Omental fat pad (tissue), 4 donors: ENCODE measurements at places on chromosomes 4 and X.

DNA sequence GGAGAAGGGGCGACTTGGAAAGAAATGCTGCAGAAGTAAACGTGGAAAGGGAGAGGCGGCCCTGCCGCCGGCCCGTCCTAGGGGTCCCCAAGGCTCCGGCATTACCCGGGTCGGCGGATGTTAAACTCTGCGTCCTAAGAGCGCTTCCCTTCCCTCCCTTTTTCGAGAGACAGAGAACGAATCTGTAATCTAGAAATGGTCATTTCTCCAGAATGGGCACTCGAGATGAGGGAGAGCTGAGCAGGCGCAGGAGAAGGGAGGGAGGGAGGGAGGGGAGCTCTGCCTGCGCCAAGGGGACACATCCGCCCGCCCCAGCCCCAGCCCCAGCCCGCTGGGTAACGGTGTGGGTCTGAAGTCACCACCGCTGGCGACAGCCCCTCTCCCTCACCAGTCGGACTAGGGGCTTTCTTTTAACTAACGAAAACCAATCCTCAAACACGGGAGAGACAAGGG, 1.7 kb downstream of the HCFC1 start:
- no peak for DNase-seq

- no peak for DNase-seq
These were observed 1.3 kb upstream of the SLC25A5 start for GRCh38 chrX:119466970-119467369.

- DNase-seq, result no peak
These were observed 68.4 kb downstream of the TAPT1 start for GRCh38 chr4:16157609-16158503.

GRCh38 chr4:106273831-106274230, 42.2 kb downstream of the TBCK start:
- no peak for DNase-seq

- no peak for DNase-seq
These were observed 316.7 kb upstream of the SLC7A11 start for GRCh38 chr4:138558886-138559285.

GRCh38 chr4:25110527-25111329, 49.5 kb downstream of the SEPSECS start:
- DNase-seq, result no peak

DNA sequence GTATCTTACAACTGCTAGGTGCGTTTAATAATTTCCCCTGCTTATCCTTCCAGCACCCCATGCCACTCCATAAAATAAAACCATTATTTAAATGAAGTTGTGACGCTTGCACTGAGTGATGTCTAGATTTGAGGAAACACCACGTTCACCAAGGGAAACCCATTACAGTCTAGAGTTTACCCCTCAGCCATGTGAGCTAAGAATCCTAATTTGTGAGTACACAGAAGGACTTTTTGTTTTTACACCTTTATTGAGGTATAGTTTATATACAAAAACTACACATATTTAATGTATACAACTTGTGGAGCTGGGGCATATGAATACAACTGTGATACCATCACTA, 326.8 kb downstream of the RAPGEF2 start:
- DNase-seq, result no peak

DNA sequence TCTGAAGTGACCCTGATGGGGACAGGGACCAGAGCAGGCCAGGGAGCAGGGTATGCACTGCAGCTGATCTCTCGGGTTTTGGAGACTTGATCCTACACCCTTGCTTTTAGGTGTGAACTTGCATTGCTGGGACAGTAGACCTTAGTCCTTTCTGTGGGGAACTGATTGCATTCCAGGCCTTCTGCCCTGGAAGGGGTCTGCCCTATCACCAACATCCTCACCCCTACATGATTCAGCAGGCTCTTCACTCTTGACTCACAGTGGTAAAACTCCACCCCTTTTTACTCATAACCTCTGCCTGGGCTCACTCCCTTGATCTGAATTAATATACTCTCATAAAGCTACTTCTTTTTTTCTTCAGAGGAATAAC, 6.6 kb upstream of the DDX60L start:
- DNase-seq, result no peak

DNA sequence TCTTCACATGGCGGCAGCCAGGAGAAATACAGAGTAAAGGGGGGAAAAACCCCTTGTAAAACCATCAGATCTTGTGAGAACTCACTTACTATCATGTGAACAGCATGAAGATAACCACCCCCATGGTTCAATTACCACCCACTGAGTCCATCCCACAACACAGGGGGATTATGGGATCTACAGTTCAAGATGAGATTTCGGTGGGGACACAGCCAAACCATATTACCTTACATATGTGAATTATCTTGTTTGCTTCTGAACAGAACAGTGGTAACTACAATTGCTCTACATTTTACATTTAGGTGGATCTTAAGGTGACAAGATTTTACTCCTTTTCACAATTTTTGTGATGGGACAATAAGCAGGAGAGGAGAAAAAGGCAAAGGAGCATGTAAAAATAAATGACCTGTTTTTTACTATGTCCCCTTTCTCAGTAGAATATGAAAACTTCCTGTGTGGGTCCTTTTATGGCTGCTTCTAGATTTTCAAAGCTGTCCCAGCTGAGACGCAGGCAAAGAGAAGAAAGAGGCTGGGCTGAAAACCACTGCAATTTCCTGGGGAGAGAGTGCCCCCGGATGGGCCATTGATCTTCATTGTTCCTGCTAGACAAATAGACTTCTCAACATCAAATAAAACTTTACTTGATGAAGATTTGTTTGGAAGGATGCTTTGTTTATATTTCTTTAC, 45.9 kb upstream of the PGM2 start:
- DNase-seq, result no peak

GRCh38 chr4:152719291-152719690, 39.5 kb upstream of the TMEM154 start:
- DNase-seq, result no peak

DNA sequence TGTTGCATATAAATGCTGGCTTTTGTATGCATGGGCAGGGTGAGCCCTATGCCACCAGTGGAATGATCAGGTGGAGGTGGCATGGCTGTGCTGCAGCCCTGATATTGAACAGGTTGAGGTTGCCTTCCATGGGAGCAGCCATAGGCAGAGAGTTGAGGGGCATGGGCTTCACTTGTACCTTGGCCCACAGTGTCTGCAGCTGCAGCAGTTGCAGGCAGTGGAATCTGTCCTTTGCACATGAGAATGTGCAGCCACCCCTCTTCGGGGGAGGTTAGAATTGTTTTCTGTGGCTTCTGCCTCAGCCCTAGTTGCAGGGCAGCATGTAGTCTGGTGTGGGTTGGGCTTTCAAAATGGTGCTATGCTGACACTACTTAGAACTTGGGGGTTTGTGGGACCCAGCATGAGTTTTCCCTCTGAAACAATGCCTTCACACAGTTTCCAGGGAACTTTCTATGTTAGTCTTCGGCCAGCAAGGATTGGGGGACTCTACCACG, 25.4 kb upstream of the VSIG1 start:
- no peak for DNase-seq

- DNase-seq, result no peak
These were observed 260.6 kb upstream of the BOD1L1 start for GRCh38 chr4:13888112-13888511.

DNA sequence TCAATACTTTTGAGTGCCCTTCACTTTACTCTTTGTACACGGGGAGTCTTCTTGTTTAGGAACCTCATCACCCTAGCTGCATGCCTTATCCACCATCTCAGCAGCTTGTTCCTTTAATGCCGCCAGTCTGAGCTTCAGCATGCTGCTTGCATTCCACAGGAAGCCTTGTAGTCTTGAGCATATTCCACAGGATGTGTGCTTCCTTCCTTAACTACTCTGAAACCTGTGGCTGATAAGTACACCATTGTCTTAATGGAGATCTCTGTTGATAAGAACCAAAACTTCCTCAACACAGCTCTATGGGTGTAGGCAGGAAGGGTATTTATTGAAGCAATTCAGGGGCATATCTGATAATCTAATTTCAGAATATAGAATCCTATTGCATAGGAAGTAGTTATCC, 24.4 kb upstream of the CCNI start:
- DNase-seq, result no peak

DNA sequence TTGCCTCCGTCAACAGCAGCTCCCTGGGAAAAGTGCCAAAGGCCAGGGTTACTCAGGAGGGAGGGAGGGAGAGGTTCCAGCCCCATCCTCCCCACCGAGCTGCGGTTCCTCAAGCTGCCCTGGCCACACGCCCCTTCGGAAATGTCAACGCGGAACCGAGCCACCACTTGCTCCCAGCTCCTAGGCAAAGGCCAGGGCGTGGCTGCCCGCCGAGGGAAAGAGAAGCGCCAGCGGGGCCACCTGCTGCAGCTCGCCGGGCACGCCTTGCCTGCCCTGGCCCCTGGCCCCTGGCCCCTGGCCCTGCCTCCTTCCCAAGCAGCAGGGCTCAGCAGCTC, 15.3 kb downstream of the SLC6A8 start:
- DNase-seq, result no peak

DNA sequence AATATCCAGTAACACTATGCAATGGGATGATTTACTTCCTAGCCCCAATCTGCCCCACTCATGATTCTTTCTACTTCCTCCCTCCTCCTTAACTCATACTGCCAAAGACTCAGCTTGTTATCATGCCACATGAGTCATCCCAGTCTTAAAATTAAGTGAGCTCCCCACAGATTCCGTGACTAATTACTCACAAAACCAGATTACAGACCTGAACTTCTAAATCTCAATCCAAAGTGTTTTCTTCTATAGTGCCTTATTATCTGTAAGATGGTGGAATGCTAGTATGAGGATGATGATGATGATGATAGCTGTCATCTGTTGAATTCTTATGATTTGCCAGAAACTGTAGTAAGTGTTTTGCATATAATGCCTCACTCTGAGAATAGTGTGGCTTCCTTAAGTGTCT, 27.7 kb upstream of the GPC3 start:
- no peak for DNase-seq

DNA sequence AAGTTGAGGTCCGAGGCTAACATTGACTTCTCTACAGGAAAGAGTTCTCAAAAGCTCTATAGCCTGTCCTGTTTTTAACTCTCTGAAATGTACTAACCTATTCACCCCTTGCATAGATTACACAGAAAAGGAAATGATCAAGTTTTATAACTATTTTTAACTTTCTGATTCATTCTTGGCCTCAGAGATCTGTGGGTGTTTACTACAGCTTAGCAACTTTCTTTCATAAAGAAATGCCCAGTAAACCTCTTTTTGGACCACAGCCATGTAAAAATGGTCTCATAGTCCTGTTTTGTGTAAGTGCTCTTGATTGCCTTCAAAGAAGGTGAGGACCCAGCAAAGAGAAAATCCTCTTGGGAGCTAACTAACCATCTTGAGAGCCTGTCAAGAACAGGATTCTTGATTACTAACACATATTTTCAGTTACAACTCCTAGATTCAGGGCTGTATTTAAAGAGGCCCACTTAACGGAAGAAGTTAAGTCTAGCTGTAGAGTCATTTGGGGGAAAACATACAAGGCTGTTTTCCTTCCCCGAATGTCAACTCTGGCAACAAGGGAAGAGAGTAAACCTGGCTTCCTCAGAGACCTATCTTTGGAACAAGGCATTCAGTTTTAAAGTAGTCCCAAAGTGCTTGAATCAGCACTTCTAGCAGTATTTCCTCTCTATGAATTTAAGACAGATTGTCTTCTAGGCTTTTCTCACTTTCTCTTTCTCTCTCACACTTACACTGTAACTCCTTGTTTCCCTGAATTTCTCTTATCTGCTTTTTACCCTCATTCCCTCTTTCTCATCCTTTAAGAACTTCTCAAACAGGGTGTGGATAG, 78.2 kb downstream of the IL21 start:
- DNase-seq, result no peak

GRCh38 chr4:153651116-153651515, 33.0 kb upstream of the TLR2 start:
- no peak for DNase-seq

GRCh38 chr4:98620087-98620784, 38.2 kb downstream of the TSPAN5 start:
- no peak for DNase-seq

DNA sequence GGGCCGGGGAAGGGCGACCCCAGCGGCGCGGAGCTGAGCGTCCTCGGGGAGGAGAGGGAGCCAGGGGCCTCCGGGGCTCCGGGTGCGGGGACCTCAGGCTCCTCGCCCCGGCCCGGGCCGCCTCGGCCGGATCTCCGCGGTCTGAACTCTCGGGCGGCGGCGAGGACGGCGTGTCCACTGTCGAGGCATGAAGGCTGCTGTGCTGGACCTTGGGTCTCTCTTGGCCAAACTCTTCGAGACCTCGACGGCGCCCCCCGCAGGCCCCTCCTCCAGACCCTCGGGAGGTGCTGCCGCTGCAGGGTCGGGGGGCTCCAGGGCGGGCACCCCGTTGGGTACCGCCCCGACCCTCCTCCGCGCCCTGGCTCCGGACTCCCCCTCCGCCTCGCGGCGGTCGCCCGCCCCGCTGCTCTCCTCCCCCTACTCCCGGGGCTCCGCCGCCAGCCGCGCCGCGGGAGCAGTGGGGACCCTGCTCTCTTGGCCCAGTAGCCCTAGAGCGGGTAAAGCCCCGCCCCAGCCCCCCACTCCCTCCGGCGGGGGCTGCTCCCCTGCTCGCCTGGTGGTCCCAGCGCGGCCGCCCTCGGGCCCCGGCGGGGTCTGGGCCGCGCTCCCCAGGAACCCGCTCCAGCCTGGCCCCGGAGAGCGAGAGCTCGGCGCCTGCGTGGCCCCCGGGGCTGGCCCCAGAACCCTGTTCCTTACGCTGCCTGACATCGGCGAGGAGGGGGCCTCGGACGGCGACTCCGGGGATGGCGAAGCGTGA, 564 bp downstream of the FAM149A start:
- DNase-seq, result no peak

DNA sequence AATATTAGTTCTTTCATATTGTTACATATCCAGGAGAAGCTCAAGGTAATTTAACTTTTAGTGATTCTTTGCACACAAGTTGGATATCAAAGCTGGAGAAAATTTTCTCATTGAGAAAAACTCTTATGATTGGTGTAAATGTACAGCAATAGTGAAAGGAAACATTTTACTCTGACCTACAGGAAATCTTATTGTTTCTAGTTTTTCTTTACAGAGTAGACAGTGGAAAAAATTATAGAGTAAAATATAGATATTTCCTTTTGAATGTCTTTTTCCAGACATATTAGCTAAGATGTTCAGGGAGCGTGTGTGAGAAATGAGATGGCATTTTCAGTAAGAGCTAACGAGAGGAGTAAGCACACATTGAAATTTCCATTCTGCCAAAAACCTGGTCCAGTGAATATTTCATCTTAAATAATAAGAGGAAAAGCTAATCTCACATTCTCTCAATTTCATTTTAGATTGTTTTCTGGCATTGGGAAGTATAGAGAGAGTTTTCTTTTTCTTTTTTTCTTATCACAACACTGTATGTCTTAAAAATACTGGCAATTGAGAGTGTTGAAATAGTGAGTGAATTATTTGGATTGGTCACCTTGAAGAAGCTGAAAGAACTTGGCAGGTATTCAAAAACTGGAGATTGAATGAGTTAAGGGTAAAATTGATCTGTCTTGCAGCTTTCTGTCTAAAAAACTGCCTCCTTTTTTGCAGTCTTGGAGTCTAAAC, 15.6 kb upstream of the ATP8A1 start:
- DNase-seq, result no peak

DNA sequence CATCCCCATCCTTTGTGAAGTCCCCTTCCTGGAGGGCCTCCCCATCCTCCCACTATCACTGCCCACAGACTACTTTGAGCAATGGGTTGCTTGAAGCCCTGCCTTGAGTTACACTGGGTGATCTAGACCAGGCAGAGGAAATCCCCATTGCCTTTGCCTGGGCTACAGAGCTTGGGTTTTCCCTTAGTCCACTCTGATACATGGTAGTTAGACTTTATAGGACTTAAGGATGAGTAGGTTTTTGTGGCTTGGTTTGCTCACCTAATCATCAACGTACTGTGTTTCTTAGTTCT, 56.6 kb downstream of the TMEM131L start:
- DNase-seq, result no peak

GRCh38 chr4:20297261-20297660, 45.6 kb downstream of the SLIT2 start:
- no peak for DNase-seq
